Omental fat pad (tissue), 4 donors: ENCODE measurements at places on chromosomes 13 and 19.

- no peak for DNase-seq
Observed at GRCh38 chr19:14432791-14433553, at the start of gene PKN1. PKN1 (plus strand) TSS chr19:14433306; CDS start chr19:14433522, 216 bp downstream.

DNA sequence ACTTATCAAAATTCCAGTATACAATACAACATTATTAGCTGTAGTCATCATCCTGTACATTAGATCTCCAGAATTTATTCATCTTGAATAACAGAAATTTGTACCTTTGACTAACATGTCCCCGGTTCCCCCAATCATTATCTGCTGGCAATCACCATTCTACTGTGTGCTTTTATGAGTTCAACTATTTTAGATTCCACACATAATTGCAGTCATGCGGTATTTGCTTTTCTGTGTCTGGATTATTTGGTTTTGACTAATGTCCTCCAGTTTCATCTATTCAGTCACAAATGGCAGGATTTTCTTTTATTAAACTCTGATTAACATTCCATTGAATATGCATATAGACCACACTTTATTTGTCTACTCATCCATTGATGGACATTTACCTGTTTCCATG lies 530.7 kb upstream of the SLITRK1 start:
- no peak for DNase-seq

DNA sequence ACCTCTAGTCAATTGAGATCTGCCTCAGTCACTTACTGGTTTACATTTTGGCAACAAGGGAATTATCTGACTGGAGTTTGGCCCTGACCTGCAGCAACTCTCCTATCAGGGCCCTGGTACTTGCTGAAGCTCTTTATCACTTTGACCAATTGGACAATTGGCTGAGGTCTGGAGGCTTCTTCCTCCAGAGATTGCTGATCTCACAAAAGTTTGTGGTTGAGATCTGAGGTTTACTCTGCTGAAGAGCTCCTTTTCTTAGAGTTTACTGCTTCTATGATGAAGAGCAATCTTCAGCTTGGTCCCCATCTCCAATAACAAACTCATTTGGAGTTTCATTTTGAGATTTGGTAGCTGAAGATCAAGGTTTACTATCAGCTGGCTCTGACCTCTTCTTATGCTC lies 276.9 kb upstream of the SGCG start:
- DNase-seq = no peak

GRCh38 chr13:48773531-48774275 lies 120.0 kb downstream of the CYSLTR2 start:
- no peak for DNase-seq

- no peak for DNase-seq
Observed at GRCh38 chr19:44573183-44573582, 40.2 kb upstream of the IGSF23 start.

GRCh38 chr19:44748426-44749254 lies at the start of gene BCL3:
BCL3 (plus strand) TSS chr19:44748708; CDS start chr19:44748791, 83 bp downstream.
- no peak for DNase-seq

DNA sequence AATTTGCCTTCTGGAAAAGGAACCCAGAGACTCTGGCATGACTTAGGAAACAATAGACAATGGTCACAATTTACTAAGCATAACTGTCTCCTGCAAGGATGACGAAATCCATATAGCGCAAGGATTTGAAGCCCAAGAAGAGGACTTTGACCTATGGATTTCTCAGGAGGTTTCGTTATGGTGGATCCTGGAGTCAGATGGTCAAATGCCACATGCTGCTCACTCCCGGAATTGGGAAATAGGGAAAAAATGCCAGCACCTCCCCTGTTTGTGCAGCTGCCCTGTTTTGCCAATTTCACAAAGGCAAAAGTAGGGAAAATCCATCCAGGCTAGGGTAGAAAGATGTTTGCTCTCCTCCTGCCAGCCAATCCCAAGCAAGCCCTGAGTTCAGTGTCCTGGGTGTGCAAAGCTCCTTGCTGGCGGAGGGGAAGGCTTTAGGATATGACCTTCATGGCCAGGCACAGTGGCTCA lies 23.4 kb downstream of the RDH8 start:
- no peak for DNase-seq

GRCh38 chr13:63851526-63851925 lies 2435.9 kb upstream of the PCDH20 start:
- no peak for DNase-seq

- no peak for DNase-seq
Observed at GRCh38 chr19:35797663-35798062, 15.0 kb downstream of the PRODH2 start.

GRCh38 chr13:103371271-103371670 lies 305.1 kb upstream of the SLC10A2 start:
- no peak for DNase-seq

DNA sequence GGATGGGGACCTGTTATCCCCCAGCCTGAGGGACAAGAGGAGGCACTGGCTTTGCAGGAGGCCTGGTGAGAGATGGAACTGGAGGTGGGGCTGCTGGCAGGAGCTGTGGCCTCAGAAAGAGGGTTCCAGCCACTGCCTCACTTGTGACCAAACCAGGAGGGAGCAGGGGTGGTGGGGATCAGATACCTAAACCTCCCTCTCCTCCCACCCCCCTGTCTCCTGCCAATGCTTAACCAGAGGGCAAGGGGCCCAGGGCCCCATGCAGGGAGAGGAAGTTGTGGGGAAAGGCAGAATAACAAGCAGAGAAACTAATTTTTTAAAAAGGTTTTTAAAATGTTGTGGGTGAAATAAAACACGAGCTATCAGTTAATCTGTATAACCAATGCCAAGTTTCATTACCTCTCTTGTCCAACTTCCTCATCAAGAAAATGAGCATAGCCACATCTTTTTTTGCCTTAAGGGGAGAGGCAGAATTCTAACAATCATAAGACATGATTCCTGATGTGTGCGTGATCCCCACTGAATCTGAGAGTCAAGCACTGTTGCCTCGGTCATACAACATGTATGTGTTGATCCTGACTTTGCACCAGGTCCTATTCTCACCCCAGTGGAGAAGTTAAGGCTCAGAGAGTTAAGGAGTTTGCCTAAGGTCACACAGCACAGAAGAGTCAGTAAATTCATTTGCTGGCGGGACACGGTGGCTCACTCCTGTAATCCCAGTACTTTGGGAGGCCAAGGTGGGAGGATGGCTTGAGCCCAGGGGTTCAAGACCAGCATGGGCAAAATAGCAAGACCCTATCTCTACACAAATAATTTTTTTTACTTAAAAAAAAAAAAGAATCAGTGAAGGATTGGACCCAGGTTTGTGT lies 12.9 kb downstream of the FXYD5 start:
- DNase-seq = no peak

GRCh38 chr13:108943842-108944241 lies 314.4 kb downstream of the MYO16 start:
- DNase-seq = no peak
